ENCODE measurements at places on chromosomes 2 and 18.

- no peak overlapping the region for H3K4me3 ChIP-seq
- DNase-seq, result no peak
- H3K36me3 ChIP-seq, result no peaks in the 10 kb centered on the region
- no peaks in the 10 kb centered on the region for H3K27me3 ChIP-seq
- H3K27ac ChIP-seq, result no peak overlapping the region
Measured at GRCh38 chr2:46012618-46013240, 284.5 kb upstream of the EPAS1 start.

GRCh38 chr2:175350105-175350504 lies 168.6 kb upstream of the ATP5MC3 start:
- H3K4me3 ChIP-seq, result no peak overlapping the region
- H3K27ac ChIP-seq, result no peak overlapping the region
- H3K36me3 ChIP-seq, result no peaks in the 10 kb centered on the region
- no peak for DNase-seq
- H3K4me1 ChIP-seq, result no peaks in the 10 kb centered on the region

DNA sequence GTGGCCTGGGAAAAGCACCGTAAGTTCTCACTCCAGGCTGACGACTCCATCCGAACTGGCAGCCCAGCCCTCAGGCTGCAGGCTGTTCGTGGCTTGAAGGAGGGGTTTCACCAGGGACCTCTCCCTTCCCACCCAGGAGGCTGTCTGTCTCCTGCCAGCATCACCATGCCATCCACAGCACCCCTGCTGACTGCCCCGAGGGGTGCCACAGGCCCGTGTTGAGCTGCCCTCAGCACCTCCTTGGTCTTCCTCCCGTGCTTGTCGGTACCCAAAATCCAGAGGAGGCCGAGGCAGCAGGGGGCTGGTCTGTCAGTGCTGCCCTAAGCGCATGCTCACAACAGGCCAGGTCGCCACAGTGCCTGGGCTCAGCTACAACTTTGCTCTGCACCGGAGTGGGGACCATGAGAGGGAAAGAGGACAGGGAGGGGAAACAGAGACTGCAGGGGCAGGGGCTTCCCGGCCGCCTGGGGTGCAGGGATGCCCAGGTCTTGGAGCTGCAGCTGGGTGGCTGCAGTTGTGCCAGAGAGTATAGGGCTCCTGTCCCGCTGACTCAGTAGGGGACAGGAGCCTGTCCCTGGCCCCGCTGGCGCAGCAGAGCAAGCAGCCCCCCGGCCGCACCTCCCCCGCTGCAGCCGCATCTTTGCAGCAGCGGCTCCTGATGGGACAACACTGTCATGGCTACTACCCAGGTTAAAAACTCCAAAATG lies 963.7 kb upstream of the CRIM1 start:
- no peaks in the 10 kb centered on the region for H3K27me3 ChIP-seq
- DNase-seq, result no peak
- no peaks in the 10 kb centered on the region for H3K4me1 ChIP-seq
- H3K36me3 ChIP-seq, result no peaks in the 10 kb centered on the region
- H3K27ac ChIP-seq, result no peak overlapping the region

DNA sequence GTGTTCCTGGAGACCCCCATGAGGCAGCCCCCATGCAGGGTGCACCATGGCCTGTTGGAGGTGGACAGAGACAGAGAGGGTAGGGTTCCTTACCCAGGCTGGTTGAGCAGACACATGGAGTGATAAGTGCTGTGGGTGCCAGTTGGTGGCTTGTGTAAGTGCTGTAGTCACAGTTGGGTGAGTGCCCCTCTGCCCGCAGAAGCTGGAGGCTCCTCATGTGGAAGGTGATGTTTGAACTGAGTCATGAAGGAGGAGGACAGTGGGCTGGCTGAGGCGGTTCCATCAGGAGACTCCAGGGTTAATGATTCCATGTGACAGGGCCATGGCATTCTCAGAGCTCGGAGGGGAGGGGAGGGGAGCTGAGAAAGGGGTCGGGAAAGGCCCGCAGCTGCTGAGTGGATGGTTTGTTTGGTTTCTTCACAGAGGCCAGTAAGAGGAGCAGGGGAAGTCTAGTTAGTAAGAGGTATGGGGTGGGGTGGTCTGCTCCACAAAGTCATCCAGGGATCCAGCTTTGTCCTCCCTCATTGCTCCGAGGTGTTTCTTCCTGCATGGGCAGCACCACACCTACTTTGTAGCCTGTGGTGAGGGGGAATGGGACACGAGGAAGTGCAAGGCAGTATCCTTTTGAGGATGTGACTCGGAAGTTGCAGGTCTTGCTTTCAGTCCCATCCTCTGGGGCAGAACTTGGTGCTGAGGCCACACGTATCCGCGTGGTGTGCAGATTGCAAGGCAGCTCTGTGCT lies 13.6 kb downstream of the IMPA2 start:
- no peak overlapping the region for H3K4me3 ChIP-seq
- no peaks in the 10 kb centered on the region for H3K36me3 ChIP-seq
- no peak for DNase-seq
- no peaks in the 10 kb centered on the region for H3K27me3 ChIP-seq
- no peak overlapping the region for H3K27ac ChIP-seq

GRCh38 chr2:231640241-231640640 lies 47.6 kb downstream of the TEX44 start:
- H3K36me3 ChIP-seq, result no peaks in the 10 kb centered on the region
- no peak overlapping the region for H3K4me3 ChIP-seq
- no peak for DNase-seq
- H3K27me3 ChIP-seq, result no peaks in the 10 kb centered on the region
- no peak overlapping the region for H3K27ac ChIP-seq
- H3K4me1 ChIP-seq, result peaks cover 9% of the 10 kb centered on the region

GRCh38 chr18:57534511-57534909 lies 52.0 kb downstream of the FECH start:
- DNase-seq, result no peak
- H3K27ac ChIP-seq, result no peak overlapping the region
- H3K27me3 ChIP-seq, result no peaks in the 10 kb centered on the region
- H3K4me1 ChIP-seq, result no peaks in the 10 kb centered on the region
- no peaks in the 10 kb centered on the region for H3K36me3 ChIP-seq

DNA sequence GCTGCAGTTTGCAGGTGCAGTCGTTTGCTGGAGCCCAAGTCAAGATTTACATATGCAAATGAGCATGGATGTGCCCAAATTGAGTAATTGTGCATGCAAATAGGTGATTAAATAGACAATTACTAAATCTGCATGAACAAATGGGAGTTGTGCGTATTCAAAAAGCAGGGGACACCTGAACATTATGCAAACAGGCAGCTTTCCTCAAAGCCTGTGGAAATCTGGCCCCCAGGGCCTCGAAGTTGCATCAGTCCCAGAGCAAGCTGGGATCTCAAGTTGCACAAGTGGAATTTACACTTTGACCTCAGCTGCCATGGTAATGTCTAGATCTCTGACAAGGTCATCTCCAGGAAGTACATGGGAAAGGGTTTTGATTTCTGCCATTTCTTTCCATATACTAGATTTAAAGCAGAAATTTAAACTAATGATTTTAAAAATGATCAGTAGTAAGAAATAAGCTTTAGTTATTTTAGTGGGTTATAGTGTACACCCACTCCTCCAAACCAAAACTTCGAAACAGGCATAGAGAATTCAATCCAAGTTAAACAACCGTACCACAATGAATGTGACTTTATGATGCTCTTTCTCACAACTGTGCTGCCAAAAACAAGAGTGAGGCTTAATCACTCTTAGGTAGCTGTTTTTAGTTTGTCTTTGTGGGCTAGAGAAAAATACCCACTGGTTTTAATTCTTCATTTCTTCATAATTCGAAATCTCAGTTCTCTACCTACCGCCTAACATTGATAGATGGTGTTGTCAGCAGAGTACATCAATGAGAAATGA lies 110.7 kb downstream of the RND3 start:
- H3K36me3 ChIP-seq, result no peaks in the 10 kb centered on the region
- no peak overlapping the region for H3K4me3 ChIP-seq
- no peak overlapping the region for H3K27ac ChIP-seq
- DNase-seq, result no peak

GRCh38 chr18:11673560-11673959 lies 15.5 kb upstream of the GNAL start:
- no peak for DNase-seq
- H3K4me1 ChIP-seq, result no peaks in the 10 kb centered on the region
- no peak overlapping the region for H3K27ac ChIP-seq
- H3K27me3 ChIP-seq, result no peaks in the 10 kb centered on the region
- H3K36me3 ChIP-seq, result no peaks in the 10 kb centered on the region

DNA sequence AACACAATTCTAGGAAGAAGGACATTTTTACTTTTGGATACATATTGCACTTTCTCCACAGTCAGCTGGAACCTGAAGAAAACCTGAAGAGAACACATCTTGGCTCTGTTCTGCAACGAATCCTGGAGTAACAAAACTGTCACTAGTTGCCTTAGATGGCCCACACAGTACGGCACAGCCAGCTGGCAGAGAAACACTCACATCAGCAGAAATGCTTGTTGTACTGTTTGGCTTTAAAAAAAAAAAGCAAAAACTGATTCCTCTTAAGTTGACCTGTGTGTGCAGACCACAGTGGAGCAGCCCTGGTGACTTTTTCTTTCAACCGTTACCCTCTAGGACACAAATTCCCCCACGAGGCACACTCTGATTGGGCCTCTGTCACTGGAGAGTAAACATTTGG lies 152.3 kb upstream of the TWIST2 start:
- no peak overlapping the region for H3K4me3 ChIP-seq
- H3K27me3 ChIP-seq, result no peaks in the 10 kb centered on the region
- H3K27ac ChIP-seq, result no peak overlapping the region
- no peak for DNase-seq
- H3K4me1 ChIP-seq, result no peaks in the 10 kb centered on the region

- DNase-seq, result peak; percentile 42
- H3K36me3 ChIP-seq, result no peaks in the 10 kb centered on the region
- peaks cover 36% of the 10 kb centered on the region for H3K4me1 ChIP-seq
- peak overlapping the region; percentile 38 for H3K4me3 ChIP-seq
- no peaks in the 10 kb centered on the region for H3K27me3 ChIP-seq
- H3K27ac ChIP-seq, result no peak overlapping the region
Measured at GRCh38 chr2:160427629-160428404, 65.8 kb downstream of the RBMS1 start.

- H3K36me3 ChIP-seq, result no peaks in the 10 kb centered on the region
- H3K27ac ChIP-seq, result no peak overlapping the region
- H3K27me3 ChIP-seq, result no peaks in the 10 kb centered on the region
Measured at GRCh38 chr2:99032786-99033185, 96.8 kb upstream of the CRACDL start.

DNA sequence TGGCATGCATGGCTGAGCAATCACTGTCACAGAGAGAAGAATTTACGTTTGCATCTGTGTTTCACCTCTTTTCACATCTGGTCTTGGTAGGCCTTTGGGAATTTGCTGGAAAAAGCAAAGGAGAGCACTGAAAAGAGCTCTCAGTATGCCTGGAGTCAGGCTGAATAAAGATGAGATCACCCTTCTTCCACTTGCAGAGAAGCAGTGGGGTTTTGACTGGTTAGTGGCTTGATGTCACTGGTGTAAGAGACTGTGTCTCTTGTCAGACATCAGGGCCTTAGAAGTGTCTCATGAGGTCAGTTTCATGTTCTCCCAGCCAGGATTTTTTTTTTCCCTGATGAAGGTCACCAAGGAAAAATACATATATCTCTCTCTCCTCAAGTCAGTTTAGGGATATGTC lies 353.8 kb downstream of the INSIG2 start:
- H3K27me3 ChIP-seq, result no peaks in the 10 kb centered on the region
- no peaks in the 10 kb centered on the region for H3K4me1 ChIP-seq
- no peak for DNase-seq

DNA sequence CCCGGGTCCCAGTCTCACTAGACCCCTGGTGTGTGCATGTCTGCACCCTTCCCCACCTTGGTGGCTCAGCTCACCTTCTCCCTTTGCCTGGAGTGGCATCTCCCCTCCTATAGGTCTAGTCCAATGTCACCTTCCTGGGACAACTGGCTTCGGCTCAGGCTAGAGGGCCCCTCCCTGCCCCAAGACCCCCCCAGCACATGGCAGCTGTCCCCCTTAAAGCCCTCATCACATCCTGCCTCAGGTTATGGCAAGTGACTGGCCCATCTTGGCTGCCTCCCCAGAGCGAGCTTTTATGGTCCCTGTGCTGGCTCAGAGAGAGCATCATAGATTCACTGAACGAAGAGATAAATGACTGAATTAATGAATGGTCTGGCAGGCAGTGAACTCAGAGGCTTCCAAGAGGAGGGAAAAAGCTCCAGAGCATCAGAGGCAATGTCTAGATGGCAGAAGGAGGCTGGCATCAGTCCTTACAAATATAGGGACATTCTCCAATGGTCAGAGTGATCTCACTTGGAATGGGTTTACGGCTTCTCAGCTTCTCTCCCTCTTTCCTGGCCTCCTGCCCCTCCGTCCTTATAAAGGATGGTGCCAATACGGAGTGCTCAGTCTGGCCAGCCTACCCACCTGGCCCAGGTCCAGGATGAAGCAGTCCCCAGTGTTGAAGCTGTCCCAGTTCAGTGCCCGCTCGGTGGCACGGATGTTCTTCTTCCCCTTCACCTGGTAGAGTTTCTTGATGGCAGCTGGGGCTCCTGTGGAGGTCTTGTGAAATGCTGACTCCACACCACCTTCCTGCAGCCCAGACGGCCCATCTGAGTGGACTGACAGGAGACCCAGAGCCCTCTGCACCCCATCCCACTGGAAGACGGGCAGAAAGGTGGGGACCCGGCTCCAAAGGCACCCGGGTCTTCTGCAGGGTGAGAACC lies 9.4 kb downstream of the CAPG start:
- no peaks in the 10 kb centered on the region for H3K27me3 ChIP-seq
- H3K4me1 ChIP-seq, result peaks cover 10% of the 10 kb centered on the region
- no peak overlapping the region for H3K27ac ChIP-seq
- no peak overlapping the region for H3K4me3 ChIP-seq
- H3K36me3 ChIP-seq, result no peaks in the 10 kb centered on the region
- DNase-seq, result no peak

DNA sequence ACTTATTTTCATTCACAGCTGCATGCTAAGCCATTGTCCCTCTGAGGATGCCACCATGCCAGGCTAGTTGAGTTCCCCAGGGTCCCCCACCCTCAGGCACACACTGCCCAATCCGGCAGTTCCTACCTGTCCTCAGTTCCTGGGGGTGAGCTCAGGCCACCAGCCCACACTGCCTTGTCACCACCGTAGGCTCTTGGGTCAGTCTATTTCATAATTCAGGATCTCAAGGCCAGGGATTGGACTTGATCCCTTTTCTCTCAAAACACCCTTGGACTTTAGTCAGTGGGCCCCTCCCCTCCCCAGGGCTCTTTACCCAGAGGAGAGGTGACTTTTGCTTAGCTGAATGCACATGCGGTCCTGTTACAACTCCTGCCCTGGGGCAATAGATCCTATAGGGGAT lies 18.7 kb upstream of the MC2R start:
- no peak overlapping the region for H3K27ac ChIP-seq
- no peak for DNase-seq
- no peaks in the 10 kb centered on the region for H3K36me3 ChIP-seq
- H3K27me3 ChIP-seq, result no peaks in the 10 kb centered on the region
- H3K4me3 ChIP-seq, result no peak overlapping the region
- no peaks in the 10 kb centered on the region for H3K4me1 ChIP-seq

- H3K27ac ChIP-seq, result no peak overlapping the region
- H3K4me1 ChIP-seq, result no peaks in the 10 kb centered on the region
- DNase-seq, result no peak
- H3K4me3 ChIP-seq, result no peak overlapping the region
- no peaks in the 10 kb centered on the region for H3K27me3 ChIP-seq
- no peaks in the 10 kb centered on the region for H3K36me3 ChIP-seq
Measured at GRCh38 chr2:158664987-158665386, 130.1 kb upstream of the DAPL1 start.
